ENCODE measurements at places on chromosomes 6 and 20. TPM values are rescaled to one million over a fixed set of nuclear protein-coding genes. Genes with fewer than 3 reads are reported as not detected.
A peak's percentile ranks its signal among the peaks of the same experiment; 100 is the strongest.

DNA sequence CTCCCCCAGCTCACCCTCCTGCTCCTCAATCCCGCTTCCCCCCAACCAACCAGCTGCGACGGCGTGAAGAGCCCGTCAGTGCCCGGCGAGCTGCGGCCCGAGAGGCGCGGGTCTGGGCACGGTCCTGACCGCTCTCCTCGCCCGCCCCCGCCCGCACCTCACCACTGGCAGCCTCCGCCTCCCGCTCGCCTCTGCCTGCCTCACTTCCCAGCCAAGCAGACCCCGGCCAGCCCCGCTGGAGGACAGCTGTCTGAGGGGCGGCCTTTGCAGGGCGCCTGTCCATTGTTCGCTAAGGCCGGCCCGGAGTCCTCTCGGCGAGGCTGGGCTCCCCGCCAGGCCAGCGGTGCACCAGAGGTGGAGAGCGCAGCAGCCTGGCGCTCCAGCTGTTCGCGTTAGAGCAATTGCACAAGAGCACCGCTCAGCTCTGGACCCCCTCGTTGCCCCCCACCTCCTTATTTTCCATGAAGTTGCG lies 1.3 kb downstream of the SOBP start:
- DNase-seq = no peak

DNA sequence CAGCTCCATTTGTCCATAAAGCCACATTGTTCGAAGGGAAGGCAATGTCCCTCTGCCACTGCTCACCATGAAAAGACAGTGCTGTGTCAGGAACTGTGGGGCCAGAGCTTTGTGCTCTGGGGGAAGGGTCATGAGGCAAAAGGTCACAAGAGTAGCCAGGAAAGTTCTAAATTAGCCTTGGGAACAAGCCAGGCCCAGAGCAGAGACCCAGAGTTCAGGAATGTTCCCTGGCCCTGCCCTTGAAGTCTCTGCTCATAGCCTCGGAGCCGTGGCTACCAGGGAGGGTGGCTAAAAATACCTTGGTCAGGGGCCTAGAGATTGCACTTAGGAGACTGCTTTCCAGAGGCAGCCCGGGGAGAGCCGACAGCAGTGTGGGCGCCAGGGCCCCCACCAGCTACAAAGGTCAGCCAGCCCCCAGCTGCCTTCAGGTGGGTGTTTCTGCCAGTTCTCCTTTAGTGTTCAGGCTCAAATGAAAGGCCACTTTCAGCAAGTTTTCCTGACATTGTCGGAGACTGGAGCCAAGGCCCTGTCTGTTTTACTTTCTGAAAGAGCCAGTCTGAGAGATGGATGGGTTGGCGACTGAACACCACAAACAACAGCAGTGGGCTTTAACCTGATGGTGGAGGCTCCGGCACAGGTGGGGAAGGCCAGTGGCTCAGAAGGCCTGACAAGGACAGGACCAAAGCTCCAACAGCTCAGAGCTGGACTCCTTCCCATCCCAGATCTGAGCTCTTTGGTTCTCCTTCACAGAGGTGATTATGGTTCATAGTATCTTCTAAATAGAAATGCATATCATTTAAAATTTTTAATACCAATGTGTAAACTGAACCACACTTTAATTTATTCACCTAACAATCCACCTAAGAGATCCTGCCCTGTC lies 76.2 kb downstream of the CDH26 start:
- no peak for DNase-seq

Gene TMEM74B
- total RNA-seq = not detected

Gene VNN1
- 5.4 TPM for total RNA-seq

Gene PRR3
- total RNA-seq = 20.0 TPM

GRCh38 chr6:12379181-12379580 lies 89.0 kb downstream of the EDN1 start:
- DNase-seq = no peak

- no peak for DNase-seq
These were observed 80.7 kb upstream of the MRAP2 start for GRCh38 chr6:83952830-83953229.

Gene SEC63
- 204 TPM for total RNA-seq

- DNase-seq = no peak
These were observed 40.6 kb downstream of the SLC35D3 start for GRCh38 chr6:136962661-136963060.

Gene CLIC5
- total RNA-seq = not detected

Gene TFAP2C
- 13.2 TPM for total RNA-seq

GRCh38 chr6:32700391-32701040 lies 34.1 kb upstream of the HLA-DQB1 start:
- peak; percentile 73 for DNase-seq

DNA sequence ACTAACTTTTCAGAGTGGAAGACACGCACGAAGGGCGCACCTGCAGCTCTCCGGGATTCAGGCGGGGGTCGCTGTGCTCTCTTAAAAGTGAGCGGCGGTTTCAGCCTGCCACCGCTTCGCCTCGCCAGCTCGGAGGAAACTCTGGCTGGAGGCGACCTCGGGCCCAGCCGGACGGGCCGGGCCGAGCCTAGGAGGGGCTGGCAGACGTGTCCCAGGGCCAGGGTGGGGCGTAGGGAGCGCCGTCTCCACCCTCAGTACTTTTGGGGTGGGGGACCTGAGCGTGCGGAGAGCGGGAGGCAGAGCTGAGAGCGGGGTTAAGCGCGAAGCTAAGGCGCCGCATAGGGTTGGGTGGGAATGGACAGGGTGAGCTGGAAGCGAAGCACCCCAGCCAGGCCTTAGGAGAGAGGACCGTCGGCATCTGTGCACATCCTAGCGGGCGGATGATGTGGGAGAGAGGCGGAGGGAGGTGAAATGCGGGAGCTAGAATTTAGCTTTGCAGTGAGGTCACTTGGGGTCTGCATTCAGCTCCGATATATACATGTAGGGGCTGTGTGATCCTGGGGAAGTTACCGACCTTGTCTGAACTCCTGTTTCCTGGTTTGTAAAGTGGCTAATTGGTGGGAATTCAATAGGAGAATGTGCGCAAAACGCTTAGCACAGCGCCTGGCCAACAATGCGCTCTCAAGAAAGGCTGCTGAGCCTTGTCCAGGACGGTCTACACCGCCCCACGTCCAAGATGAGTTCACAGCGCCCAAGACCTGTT lies 6.5 kb upstream of the TFAP2A start:
- no peak for DNase-seq

Gene DEFB114
- total RNA-seq = not detected

Gene HAO1
- not detected for total RNA-seq

GRCh38 chr20:56676679-56677078 lies 47.6 kb downstream of the TFAP2C start:
- DNase-seq = no peak

- peak; percentile 11 for DNase-seq
These were observed 224.2 kb downstream of the CLIC5 start for GRCh38 chr6:45791211-45792168.

Gene RAET1L
- 1.2 TPM for total RNA-seq

DNA sequence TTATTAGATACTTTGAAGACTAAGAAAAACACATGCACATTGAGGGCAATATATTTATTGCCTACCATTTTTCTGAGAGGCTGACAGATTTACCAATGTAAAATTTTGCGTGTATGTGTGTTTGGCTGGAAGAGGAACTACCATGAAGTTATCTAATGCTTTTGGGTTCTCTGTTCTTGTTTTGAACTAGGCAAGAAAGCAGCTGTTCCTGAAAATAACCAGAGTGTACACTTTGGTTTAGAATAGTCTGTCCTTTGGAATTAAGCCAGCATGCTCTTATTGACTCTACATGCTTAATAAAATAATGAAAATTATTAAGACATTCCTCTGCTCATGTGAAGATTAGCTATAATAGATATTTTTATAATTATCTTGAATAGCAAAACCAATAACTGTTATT lies 129.2 kb downstream of the MYB start:
- no peak for DNase-seq

Gene NEU1
- 43.8 TPM for total RNA-seq

Gene TRAPPC3L
- total RNA-seq = not detected

DNA sequence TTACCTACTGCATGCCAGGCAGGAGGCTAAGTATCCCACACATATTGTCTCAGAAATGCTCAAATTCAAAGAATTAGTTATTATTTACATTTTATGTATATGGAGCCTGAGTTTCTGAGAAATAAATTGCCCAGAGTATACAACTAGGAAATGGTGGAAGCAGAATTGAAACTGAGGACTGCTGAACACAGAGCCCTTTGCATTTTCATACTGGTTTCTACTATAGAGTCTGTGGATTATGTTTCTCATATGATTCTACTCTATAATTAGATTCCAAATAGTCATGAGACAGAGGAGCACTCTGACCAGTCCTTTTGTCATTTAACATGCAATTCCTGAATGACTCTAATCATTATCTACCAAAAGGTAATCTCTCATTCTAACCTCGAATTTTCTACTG lies 254.3 kb downstream of the LMBRD1 start:
- no peak for DNase-seq

Gene KDM1B
- total RNA-seq = 21.2 TPM

DNA sequence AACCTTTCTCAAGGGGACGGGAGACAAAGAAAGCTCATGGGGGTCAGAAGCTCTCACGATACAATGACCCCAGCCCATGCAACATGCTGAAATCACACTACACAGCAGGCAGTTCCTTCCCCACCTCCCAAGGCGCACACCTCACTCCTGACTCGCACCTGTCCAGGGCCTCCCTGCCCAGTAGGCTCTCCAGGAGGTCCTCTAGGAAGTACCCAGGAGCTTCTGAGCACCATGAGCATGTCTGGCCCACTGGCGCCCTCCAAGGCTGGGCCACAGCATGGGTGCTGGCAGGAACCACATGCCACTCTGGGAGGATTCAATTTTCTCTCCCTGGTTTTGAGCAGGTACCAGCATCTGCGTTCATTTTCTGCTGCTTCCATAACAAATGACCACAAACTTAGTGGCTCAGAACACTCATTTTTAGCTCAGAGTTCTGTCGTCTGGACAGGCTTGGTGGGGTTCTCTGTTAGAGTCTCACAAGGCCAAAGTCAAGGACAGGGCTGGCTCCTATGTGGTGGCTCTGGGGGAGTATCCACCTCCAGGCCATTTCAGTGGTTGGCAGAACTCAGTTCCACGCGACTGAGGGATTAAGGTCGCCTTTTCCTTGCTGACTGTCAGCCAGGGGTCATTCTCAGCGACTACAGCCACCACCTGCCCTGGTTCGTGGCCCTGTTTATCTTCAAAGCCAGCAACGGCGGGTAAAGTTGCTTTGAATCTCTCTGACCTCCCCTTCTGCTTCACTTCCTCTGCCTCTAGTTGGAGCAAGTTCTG lies 32.7 kb downstream of the ACSS1 start:
- DNase-seq = no peak
